ENCODE measurements at places on chromosomes 5 and 9.

- no peak for DNase-seq
Observed at GRCh38 chr9:109518621-109519335, 20.7 kb upstream of the PTPN3 start.

DNA sequence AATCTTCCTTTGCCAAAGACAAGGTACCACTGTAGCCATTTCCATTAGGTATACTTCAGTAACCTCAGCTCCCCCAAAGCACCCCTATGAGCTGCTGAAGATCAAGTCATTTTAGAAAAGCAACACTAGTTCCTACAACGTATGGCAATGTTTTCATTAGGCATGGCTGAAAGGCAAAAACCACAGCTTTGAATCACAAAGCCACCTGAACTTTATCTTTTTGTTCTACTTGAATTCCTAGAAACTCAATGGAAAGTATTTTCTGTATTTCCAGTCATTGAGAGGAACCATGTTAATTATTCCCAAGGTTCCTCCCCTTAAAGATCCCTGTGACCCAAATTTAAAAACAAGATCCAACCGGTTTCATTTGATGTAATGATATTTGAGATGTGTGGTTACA lies 152.1 kb downstream of the EFNA5 start:
- no peak for DNase-seq

DNA sequence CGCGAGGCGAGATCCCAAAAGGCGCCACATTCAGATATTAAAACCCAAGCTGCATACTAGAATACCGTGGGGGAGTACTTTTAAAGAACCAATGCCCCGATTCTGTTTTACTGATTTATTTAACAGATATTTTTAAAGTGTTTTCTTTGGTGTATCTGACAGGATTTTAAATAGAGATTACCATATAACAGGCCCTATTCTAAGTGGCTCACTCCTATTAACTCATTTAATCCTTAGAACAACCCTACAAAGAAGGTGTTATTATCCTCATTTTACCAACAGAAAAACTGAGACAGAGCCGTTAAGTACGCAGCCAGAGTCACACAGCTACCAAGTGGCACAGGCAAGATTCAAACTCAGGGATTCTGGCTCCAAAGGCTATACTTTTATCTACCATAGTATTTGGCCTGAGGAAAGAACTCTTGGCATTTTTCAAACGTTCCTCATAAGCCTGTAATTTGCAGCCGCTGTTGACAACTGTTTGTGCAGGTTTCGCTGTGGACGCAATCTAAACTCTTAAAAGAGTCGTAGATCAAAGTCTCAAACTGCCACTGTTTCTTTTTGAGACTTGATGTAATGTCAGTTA lies 550 bp upstream of the TMEM245 start:
- DNase-seq, result no peak

DNA sequence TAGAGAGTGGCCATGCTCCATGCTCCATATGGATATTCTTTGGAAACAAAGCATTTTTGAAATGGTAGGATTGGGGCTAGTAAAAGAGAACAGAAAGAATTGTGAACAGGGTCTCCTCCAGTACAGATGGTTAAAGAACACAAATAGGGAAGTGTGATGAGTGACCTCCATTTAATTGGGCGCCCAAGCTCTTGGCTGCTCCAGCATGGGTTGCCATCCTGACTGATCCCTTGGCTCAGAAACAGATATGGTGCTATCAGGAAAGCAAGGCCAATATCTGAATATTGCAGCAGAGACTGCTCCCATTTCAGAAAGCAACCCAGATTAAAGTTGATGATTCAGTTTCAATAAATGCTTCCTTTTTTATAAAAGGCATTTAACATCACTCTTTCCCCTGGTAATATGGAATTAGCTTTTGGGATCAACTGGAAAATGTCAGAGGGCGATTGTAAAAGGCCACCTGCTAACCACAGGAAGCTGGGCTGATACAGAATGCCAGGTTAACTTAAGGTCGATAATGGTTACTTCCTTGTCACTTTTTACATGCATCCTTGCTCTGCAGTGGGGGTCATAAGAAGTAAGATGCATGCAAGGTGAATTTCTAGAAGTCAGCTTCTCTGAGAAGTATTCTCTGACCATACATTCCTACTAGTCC lies 52.9 kb downstream of the TMC1 start:
- no peak for DNase-seq

- no peak for DNase-seq
Observed at GRCh38 chr9:96026655-96027213, 151.2 kb downstream of the ERCC6L2 start.

GRCh38 chr9:115992834-115993233 lies 160.8 kb upstream of the PAPPA start:
- DNase-seq, result no peak

DNA sequence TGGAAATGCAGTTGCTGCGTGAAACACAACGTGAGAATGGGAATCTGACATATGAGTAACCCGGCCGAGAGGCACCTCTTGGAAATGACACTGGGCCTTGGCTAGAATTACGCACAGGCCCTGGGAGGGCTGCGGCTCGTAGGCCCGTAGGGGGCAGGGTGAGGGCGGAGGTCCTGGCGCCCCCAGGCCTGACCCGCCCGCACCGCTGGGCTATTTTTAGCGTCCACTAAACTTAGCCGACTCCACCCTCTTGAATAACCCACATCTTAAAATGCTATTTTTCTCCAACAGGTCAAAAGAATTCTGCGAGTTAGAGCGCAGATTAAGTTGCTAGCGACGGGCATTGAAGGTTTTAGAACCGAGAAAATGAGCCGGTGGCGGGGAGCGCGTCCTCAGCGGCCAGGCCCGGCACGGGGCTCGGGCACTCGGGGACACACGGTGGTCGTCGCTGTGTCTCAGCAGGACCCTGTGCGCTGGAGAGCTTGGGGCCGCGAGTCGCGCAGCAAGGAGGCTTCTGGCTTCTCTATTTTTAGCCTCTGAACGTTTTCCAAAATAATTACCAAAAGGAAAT lies 168.5 kb downstream of the AUH start:
- DNase-seq, result peak; percentile 72
